ENCODE measurements at places on chromosomes 16 and 17.

DNA sequence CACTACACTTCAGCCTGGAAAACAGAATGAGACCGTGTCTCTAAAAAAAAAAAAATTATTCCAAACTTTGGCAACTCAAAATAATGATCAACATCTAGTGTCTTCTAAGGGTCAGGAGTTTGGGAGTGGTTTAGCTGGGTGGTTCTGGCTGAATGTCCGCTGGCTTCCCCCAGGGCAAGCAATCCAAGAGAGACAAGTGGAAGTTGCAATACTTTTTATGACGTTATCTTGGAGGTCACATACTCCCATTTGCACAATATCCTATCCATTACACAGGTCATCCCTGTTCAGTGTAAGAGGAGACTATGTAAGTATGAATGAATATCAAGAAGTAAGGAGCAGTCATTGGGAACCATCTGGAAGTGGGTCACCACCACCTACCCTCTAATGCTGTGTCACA, 15.2 kb upstream of the CLEC3A start:
- DNase-seq: no peak

GRCh38 chr16:53071748-53072301, 17.0 kb downstream of the CHD9 start:
- DNase-seq: no peak

DNA sequence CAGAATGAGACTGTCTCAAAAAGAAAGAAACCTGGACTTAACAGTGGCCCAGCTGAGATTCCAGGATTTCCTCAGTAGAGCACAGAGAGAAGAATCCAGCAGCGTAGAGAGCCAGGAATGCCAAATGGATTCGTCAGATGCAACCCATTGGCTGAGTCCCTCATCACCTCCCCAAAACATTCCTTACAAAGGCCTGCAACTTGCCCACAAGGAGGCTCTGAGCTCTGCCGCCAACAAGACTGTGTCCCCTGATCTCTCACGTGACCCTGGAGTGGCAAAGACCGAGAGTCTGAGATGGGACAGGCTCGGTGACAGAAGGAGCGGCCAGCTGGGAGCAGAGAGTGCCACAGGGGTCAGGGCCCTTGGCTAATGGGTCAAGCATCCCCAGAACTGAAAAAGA, 6.9 kb upstream of the CHMP6 start:
- DNase-seq: peak; percentile 98

DNA sequence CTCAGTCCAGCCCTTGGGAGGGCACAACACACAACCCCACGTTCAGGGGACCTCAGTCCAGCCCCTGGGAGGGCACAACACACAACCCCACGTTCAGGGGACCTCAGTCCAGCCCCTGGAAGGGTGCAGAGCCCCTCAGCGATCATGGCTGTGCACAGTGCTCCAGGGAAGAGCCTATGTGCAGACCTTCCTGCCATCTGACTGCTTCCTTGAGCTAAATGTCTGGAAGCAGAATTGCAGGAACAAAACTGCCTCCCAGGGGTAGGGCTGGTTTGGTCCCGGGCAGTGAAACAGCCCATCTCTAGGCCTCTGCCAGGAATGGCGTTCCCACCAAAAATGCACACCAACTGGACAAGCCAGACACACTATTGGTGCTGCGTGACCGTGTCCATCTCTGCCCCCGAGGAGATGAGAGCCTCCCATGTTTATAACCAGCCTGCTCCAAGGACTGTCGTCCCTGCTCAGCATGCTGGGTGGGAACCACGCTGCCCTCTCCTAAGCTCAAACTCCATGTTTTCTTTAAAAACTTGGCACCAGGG, 44.0 kb downstream of the ZNF276 start:
- DNase-seq: no peak

DNA sequence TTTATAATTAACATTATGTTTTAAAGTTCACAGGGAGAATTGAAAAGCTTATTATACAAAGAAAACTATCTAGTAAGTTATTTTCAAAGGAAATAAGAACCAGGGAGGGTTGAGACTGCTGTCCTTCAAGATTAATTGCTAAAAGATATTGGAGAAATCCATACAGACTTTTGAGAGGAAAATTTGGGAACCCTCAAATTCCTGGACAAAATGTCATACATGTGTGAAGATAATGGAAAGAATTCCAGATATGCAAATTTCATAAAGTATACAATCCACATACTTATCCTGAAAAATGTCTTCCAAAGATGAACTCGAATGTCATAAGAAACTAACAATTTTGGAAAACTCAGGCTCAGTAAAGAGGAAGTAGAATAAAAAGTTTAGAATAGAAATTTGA, 213.8 kb downstream of the HS3ST3A1 start:
- DNase-seq: no peak

DNA sequence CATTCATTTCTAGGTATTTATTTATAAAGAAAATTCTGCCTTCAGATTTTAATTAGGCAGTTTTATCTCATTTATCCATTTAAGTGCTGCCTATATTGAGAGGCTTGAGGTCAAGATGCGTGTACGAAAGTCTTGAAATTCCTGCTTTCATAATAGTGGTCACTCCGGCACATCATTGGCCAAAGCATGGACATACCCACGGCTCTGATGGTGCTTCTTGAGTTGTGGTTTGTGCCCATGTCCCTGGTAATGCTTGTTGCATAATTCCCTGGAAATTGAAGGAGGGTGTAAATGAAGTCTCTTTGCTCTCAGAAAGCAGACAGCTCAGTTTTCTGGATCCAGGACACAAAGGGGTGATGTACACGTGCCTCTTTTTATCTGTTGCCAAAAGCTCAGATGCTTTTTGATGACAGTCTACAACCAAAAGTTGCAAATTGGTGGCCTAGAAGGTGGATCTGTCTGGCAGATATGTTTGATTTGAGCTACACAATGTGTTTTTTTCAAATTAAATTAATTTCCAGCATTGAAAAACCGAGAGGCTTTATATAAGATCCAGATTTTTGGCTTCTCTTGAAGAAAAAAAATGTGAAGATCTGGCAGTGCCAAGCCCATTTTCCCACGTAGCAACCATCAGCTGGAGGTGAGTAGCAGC, 94.4 kb downstream of the SHISA9 start:
- DNase-seq: no peak

GRCh38 chr16:11316331-11317015, 28.8 kb upstream of the RMI2 start:
- no peak for DNase-seq

DNA sequence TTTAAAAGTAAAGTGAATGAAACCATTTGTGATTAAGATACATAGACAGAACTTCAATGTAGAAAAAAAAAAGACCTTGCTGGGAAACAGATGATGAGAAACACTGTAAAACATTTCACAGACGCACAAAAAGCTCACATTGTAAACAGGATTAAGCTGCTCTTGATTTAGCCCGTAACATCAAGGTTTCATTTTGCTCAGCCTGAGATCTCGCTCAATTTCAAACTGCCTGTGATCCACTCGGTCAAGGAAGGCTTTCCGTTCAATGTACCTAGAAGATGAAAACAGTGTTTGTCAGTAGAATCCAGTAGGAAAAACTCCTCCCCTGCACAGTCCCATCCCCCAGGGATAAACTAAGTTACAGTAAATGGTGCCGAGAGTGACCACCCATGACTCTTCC, 42.3 kb upstream of the BCAR1 start:
- no peak for DNase-seq

All from AG08395 (cell line).